HFF-Myc (cell line): ENCODE measurements at places on chromosomes 13 and 19.

GRCh38 chr13:98942997-98943396 is 34.9 kb downstream of the DOCK9 start:
- peak; percentile 9 for DNase-seq

DNA sequence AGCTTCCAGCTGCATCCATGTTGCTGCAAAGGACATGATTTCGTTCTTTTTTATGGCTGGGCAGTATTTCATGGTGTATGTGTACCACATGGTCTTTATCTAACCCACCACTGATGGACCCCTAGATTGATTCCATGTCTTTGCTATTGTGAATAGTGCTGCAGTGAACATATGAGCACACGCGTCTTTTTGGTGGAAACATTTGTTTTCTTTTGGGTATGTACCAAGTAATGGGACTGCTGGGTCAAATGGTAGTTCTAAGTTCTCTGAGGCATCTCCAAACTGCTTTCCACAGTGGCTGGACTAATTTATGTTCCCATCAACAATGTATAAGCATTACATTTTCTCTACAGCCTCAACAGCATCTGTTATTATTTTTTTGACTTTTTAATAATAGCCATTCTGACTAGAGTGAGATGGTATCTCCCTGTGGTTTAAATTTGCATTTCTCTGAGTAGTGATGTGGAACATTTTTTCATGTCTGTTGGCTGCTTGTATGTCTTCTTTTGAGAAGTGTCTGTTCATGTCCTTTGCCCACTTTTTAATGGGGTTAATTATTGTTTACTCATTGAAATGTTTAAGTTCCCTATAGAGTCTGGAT is 6.8 kb upstream of the UBE2L5 start:
- DNase-seq: no peak

GRCh38 chr13:32632343-32632909 is 46.2 kb downstream of the PDS5B start:
- DNase-seq: no peak

DNA sequence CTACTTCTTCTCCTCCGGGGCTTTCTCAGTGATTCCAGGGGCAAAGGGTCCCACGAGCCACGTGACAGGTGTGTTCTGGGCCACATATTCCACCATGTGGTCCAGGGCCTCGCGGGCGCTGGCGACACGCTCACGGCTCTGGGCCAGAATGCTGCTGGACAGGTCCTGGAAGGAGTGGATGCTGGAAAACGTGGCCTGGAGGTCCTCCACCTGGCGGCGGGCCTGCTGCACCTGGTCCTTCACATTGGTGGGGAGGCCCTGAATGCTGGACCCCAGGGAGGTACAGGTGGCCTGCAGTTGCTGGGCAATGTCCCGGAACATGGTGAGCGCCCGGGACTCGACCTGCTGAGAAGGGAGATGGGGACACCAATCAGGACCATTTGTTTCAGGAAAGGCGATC is 7.7 kb upstream of the TICAM1 start:
- no peak for DNase-seq

DNA sequence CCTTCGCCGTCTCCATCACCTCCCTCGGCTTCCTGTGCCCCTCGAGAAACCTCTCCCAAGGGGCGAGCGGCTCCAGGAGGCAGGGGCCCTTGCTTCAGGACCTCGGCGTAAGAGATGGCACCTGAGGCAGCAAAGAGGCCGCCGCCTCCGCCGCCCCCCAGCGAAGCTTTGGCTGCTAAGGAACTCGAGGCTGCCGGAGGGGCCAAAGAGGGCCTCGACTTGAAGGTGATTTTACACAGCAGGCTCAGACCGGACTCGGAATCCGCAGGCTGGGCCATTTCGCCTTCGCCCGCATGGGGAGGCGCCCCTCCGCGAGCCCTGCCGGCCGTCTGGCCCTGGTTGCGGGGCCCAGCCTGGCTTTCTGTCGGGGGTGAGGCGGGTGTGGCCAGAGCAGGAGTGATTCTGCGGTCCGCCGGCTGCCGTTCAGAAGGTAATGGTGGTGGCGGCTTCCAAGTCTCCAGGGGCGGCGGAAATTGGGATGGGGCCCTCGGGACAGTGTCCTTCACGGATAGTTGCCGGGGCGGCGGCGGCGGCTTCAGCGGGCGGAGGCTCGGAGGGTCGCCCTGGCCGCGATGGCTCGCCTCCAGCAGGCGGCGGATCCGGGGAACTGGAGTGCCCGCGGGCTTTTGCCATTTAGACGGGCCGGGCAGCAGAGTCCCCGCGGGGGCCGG is 1.4 kb downstream of the GGN start:
- DNase-seq: no peak

DNA sequence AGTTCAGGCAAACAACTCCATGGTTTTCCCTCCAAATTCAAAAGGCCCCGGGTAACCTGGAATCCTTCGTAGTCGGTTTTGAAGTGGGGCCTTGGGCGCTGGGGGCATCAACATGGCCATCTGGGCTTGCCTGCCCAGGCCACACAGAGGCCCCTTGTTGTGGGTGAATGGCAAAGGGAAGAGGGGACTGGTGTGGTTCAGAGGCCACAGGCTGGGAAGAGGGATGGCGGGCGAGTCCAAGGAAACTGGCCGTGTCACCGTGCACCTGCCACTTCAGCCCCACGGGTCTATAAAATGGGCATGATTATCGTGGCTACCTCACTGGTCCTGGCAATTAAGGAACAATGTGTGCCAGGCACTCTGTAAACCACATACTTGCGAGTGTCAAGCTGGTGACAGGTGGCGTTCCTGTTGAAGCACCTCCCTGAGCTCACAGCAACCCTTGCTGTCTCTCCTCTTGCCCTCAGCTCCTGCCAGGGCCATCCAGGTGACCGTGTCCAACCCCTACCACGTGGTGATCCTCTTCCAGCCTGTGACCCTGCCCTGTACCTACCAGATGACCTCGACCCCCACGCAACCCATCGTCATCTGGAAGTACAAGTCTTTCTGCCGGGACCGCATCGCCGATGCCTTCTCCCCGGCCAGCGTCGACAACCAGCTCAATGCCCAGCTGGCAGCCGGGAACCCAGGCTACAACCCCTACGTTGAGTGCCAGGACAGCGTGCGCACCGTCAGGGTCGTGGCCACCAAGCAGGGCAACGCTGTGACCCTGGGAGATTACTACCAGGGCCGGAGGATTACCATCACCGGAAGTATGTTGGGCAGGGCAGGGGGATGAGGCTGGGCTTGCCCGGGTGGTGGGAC is 1.3 kb downstream of the LSR start:
- DNase-seq: no peak

GRCh38 chr13:79782541-79783205 is 301.7 kb downstream of the NDFIP2 start:
- no peak for DNase-seq

GRCh38 chr19:15248648-15249527 is 16.6 kb upstream of the EPHX3 start:
- DNase-seq: no peak

GRCh38 chr13:52104624-52105023 is 24.2 kb downstream of the NEK5 start:
- no peak for DNase-seq

DNA sequence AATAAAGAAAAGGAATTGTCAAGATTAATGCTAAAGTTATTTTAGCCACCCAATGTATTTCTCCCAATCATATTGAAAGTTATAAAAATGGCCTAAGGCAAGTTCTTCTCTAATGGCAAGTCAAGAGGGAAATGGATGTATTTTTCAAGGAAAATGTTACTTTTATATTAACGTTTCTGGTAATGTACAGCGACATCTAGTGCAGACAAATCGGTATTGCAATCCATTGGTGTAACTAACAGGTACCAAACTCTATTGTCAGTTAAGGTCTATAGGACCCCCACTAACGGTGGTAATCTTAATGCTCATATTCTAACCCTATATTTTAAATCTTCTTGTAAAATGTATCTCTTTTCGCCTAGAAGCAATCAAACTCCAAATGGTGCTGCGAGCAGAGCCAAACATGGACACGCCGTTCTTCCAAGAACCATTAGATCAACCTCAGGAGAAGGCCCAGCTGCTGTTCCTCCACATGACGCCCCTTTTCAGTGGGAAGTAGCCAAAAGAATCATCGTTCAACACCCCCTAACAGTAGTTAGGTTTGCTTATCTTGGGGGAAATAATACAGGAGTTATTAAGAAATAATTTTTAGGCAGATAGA is 98.5 kb upstream of the PABPC3 start:
- DNase-seq: peak; percentile 17

GRCh38 chr13:98487522-98487921 is 89.4 kb downstream of the STK24 start:
- DNase-seq: no peak

- no peak for DNase-seq
These were observed 2.2 kb downstream of the GNA11 start for GRCh38 chr19:3096267-3096901.

DNA sequence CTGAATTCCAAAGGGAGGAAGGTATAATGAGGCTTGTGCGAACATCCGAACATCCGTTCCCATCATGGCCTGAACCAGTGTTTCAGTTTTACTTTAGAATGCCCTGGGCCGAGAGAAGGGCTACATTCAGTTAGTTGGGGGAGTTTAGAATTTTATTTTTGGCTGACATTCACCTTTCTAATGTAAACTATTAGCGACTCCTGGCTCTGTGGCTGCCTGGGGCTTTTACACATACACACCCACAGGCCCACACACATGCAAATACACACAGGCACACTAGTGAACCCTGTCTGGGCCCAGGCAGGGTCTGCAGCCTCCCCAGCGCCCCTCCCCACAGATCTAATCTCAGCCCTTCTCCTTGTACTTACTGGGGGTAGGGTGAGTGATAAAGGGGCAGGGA is 6.1 kb downstream of the GAPDHS start:
- no peak for DNase-seq

- DNase-seq: no peak
These were observed 130.5 kb downstream of the PAN3 start for GRCh38 chr13:28268800-28269223.
